NCI-H226 (cell line): ENCODE measurements at places on chromosomes 2 and 18.

- no peak for DNase-seq
These were observed 45.0 kb upstream of the ASPRV1 start for GRCh38 chr2:70006447-70006784.

DNA sequence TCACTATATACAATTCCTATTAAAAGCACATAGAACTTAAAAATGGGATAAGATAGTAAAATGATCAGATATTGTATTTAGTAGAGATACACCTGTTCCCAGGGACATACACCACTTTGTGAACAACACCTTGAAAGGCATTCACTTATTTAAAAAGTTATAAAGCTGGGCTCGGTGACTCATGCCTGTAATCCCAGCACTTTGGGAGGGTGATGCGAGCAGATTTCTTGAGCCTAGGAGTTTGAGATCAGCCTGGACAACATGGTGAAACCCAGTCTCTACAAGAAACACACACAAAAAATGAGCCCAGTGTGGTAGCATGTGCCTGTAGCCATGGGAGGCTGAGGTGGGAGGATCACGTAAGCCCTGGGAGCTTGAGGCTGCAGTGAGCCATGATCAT, 90.9 kb downstream of the RAPGEF4 start:
- peak; percentile 33 for DNase-seq

GRCh38 chr2:105517814-105518705, 119.2 kb upstream of the FHL2 start:
- no peak for DNase-seq

- DNase-seq = no peak
These were observed 155.6 kb downstream of the EML6 start for GRCh38 chr2:54879032-54879431.

GRCh38 chr18:32763293-32763692, 9.5 kb downstream of the KLHL14 start:
- no peak for DNase-seq

DNA sequence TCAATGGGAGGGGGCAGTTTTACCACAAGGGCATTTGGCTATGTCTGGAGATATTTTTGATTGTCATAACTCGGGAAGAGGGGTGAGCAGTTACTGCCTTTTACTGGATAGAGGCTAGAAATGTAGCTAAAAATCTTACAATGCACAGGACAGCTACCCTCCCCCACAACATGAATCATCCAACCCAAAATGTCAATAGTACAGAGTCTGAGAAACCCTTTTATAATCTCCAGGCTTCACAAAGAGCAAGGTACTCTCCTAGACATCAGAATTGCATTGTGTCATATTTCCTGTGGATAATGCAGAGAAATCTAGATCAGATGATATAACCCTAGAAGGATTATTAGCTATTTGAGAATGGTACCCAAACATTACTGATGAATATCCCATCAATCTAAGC, 277.1 kb upstream of the NRP2 start:
- DNase-seq = peak; percentile 6

GRCh38 chr2:47118581-47118980, 36.5 kb downstream of the STPG4 start:
- DNase-seq = no peak

GRCh38 chr2:110832740-110833139, 100.4 kb downstream of the ACOXL start:
- no peak for DNase-seq

GRCh38 chr2:9390991-9391390, 32.3 kb downstream of the ITGB1BP1 start:
- DNase-seq = no peak

GRCh38 chr18:3411854-3412268, 38.1 kb upstream of the TGIF1 start:
- no peak for DNase-seq

- DNase-seq = no peak
These were observed 713.7 kb upstream of the CHAC2 start for GRCh38 chr2:53053937-53054336.

DNA sequence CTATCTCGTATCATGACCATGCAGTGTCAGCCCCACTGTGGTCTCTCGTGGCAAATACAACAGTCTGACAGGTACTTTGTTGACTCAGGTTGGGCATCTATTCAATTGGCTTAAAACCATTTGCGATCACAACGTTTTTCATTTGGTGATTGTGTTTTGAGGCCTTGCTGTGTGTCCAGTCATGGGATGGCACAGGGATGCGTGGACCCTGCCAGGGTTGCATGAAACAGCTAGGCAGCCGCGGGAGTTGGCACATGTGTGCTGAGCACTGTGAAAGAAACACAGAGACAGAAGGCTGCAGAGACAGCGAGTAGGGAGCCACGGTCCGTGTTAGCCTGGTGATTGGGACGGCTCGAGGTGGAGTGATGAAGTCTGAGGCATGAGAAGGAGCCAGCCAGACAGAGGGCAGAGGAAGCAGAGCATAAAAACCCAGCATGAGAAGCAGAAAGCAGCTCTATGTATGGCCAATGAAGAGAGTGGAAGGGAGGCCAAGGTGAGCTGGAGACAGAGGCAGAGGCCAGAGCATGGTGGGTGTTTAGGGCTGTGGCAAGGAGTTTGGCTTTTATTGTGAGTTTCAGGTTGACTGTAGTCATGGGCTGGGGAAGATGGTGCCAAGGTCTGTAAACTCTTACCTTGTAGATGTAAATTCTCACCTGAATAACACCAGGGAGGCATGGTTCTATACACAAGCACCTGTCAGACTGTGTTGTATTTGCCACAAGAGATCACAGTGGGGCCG, 31.8 kb upstream of the IL1R1 start:
- no peak for DNase-seq

GRCh38 chr2:158042666-158043065, 59.0 kb upstream of the UPP2 start:
- no peak for DNase-seq

DNA sequence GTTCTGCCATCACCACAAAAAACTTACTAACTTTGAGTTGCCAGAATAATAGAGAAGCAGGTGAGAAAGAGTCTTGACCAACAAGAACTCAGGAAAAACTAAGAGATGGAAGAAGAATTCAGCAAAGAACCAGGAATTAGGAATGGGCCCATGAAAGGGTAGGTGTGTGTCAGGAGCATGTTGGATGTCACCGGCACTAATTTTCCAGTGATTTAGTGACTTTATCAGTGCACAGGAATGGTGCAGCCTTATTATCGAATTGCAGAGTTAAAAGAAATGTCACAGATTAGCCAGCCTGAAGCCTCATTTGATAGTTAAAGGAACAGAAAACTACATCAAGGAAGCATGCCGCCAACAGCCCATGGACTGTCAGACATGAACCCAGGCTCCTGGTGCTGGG, 9.0 kb upstream of the BOD1L2 start:
- DNase-seq = no peak

- no peak for DNase-seq
These were observed 51.5 kb upstream of the ITGB6 start for GRCh38 chr2:160251569-160251968.

DNA sequence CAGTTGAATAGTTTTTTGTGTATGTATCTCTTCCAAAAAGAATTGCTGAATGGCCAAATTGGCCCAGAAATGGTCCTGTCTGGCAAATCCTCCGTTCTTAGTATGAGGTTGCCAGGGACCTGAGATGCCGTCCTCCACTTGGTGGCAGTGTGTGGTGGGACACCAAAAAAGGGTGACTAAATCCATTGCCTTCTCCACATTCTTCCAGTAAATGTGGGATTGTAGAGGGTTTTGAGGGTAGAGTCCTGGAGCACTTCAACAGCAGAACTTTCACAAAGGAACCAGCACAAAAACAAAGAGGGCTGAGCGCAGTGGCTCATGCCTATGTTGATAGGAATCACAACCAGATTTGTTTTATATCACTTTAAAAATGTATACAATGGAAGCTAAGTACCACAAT, 199.9 kb downstream of the BCL2 start:
- DNase-seq = no peak

DNA sequence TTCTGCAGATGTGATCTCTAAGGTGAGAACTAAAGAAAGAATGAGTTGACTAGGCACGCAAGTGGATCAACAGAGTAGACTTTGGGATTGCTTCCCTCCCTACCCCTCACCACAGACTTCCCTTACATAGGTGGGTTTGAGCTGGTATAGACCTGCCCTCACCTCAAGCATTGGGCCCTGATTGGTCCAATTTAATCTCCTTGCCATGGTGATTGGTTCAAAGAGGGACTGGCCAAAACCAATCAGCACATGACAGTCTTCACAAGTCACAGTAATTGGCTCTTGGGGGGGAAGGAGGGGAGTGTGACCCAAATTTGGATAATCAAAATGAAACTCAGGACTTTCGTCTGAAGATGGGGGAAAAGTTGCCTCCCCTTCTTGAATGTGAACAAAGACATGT, 36.6 kb upstream of the LNPK start:
- no peak for DNase-seq

DNA sequence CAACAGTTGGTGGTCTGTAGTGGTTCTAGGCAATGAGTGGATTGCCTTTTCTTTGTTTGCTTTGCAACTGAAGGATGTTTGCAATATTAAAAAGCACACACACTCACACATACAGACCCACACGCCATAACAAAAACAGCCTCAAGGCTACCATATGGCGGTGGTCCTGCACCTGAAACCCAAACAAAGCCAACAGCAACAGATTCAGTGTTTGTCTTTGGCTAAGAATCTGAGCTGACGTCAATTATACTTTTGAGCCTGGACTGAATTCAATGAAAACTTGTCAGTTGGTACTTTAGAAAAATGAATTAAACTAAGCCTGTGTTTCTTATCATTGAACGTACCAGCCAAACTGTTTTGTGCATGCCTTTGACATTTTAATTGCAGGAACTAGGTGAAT, 65.0 kb upstream of the NYAP2 start:
- DNase-seq = no peak

DNA sequence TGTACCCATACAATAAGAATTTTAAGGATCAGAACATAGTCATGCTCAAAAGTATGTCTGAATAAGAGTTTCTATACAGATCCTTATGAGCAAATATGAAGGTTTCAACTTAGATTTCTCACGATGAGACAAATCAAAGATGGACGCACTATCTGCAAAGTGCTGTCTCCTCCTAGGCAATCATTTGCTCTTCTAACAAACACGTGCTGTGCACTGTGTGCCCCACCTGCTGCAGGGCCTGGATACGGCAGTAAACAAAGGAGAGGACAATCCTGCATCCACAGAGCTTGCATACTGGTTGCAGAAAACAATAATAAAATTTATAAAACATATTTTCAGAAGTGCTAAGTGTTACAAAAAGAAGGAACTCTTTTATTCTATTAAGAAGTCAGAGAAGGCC, 39.9 kb upstream of the KIDINS220 start:
- no peak for DNase-seq

DNA sequence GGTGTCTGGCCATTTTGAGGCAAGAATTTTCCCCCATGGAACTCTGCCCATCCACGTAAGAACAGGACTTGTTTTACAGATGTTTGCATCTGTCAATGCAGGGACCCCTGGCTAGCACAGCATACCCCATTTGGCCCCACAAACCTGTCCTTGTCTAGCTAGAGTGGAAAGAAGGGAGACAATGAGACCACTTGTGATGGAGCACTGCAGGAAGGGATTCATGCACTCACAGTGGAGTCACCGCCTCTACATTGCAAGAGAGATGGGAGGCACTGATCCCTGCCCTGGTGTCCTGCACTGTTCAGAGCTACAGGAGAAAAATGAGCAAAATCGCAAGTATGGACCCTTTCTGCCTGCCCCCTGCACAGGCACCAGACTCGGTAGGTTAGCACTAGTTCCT, 32.5 kb downstream of the NPAS2 start:
- DNase-seq = no peak

DNA sequence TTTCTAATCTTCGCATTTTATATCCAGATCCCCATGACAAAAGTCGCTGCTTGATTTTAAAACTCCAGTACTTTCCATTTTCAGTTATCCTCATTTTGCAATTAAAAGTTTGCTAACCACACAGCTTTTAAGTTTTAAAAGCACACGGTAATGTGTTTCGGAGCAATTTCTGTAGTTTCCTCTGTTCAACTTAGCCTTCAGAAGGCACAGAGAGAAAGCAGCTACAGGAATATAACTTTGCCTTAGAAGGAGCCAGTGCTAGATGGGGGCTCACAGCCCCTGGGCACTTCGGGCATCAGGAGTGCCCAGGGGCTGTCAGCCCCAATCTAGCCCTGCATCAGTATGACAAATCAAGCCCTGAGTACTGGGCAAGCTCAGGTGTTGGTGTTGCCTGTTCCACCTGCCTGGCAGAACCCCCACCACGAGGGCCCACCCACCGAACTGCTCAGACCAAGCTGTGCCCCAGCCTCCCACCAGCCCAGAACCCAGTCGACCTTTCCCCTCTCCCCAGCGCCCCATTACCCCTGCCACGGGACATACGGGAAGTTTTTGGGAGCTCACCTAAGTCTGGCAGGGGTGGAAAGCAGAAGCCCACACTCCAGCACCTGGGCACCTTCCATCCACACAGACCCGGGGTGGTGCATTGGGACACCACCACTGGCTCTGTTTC, 47.3 kb downstream of the TRABD2A start:
- no peak for DNase-seq

GRCh38 chr2:22487036-22487435, 897.9 kb upstream of the KLHL29 start:
- DNase-seq = no peak

DNA sequence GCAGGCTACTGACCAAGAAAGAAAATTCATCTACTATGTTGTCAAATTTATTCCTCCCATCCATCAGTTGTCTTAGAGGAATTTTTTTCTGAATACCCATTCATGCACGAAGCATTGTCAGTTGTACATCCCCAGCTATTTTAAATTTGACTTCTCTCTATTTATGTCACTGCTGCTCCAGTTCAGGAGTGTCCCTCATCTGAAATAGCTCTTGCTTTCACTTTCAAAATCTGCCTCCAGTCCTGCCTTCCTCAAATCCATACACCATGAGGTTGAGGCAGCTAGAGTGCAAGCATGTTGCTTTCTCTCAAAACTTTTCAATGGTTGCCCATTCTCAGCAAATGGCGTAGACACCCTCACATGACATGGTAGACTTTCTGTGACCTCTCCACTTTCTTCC, 335.4 kb upstream of the CDH2 start:
- no peak for DNase-seq

DNA sequence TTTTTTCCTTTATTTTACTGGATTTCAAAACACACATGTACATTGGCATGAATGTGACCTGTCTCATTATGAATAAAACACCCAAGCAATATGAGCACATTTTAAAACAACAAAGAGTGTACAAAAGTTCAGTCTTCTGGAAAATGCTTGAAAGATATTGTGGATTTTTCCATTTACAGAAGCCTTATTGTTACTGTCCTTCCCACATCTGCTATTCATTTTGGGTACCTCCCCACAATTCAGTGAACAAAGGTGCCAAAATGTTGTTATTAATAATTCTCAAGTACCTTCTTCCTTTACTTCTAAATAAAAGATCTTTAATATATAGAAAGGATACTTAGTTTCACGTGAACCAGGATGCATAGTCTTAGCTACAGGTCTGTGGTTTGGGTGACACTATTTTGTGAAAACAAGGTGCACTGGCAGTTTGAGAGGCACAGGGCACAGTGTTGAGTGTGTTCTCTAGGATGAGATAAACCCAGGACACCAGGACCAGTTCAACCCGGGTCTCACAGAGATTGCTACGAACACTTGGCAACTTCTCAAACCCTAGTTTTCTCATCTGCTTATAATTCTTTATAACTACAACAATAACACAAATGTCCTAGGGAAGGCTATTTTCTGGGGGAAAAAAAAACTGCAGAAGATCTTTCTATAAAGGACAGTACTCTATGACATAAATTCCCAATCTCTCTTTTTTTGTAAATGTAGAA, 84.5 kb upstream of the GALNT5 start:
- DNase-seq = no peak
